ENCODE measurements at places on chromosomes 1 and 21.
A peak's percentile ranks its signal among the peaks of the same experiment; 100 is the strongest.

- no peak overlapping the region for H3K27ac ChIP-seq
- no peaks in the 10 kb centered on the region for H3K27me3 ChIP-seq
- no peaks in the 10 kb centered on the region for H3K36me3 ChIP-seq
Observed at GRCh38 chr1:228897901-228898300, 162.6 kb downstream of the RHOU start.

DNA sequence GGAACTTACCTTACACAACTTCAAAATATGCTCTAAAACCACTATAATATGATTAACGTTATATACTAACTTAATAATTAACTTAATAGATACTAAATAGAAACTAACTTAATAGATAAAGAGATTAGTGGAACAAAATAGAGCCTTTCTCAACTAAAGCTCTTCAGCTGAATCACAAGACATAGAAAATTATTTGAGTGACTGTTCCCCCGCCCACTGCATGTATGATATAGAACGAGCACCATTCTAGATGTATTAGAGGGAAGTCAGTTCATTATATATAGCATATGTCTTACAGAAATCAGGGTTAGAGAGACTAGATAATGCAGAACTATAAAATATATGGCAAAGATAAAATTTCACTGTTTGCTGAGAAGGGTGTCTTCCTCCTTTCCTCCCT, 16.3 kb downstream of the LYPLAL1 start:
- no peak overlapping the region for H3K4me3 ChIP-seq
- no peaks in the 10 kb centered on the region for H3K36me3 ChIP-seq
- H3K4me1 ChIP-seq: no peaks in the 10 kb centered on the region
- H3K27ac ChIP-seq: no peak overlapping the region
- H3K27me3 ChIP-seq: no peaks in the 10 kb centered on the region

DNA sequence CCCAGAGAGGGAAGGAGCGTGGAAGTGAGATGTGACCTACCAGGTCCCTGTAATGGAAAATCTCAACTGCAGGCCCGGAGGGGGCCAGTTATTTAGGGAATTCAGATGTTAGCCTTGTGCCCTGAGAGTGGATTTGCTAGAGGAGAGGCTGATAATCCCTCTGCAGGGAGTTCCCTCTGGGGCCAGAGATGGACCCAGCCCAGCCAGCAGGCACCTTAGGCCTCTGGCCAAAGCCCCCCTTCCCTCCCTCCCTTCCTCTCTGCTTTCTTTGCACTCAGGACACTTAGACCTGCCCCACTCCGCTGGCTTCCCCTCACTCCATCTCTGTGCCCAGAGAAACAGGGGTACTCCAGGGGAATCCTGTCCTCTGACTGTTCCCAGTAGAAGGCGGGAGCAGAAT, 1.5 kb upstream of the ATP1A2 start:
- H3K27ac ChIP-seq: no peak overlapping the region
- no peak overlapping the region for H3K4me3 ChIP-seq
- H3K27me3 ChIP-seq: no peaks in the 10 kb centered on the region
- peaks cover 10% of the 10 kb centered on the region for H3K4me1 ChIP-seq

DNA sequence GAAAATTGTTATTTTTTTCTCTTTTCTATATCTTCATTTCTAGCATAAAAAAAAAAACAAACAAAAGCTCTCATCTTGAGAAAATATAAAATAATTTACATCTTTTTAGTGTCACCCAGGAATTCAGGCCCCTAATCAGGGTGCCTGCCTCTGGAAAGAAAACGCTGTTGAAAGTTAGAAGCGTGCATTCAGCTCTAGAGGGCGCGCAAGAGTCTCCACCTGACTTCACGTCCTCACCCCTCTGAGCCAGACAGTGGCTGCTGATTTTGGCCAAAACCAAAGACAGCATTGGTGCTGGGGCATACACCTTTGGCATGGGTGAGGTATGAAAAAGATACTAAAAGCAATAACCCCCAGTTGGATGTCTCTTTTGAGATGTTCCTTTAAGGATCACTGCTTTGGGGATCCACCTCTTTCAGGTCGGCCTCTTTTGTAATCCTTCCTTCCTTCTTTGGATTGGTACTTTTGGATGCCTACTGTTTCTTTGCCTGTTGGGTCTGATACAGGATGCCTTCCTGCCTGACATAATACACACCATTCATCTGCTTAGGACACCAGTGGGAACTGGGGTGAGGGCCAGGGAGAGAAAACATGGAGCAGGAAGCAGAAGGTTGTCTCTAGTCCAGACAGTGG, 77.6 kb upstream of the CHRM3 start:
- DNase-seq: peak; percentile 43
- H3K27me3 ChIP-seq: no peaks in the 10 kb centered on the region
- H3K4me3 ChIP-seq: no peak overlapping the region

DNA sequence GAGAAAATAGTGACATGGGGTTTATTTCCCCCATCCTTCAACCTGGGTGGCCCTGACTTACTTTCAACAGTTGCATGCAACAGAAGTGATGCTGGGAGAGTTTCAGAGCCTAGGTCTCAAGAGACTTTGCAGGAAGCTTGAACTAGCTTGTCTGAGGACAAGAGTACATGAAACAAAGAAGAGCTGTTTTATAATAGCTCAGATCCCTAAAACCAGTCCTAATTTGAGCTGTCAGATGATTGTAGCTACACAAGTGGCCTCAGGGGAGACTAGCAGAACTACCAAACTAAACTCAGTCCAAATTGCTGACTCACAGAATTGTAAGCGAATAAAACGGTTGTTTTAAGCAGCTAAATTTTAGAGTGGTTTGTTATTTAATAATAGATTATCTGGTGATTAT, 17.1 kb downstream of the RC3H1 start:
- H3K36me3 ChIP-seq: no peaks in the 10 kb centered on the region
- no peak overlapping the region for H3K27ac ChIP-seq
- DNase-seq: no peak

DNA sequence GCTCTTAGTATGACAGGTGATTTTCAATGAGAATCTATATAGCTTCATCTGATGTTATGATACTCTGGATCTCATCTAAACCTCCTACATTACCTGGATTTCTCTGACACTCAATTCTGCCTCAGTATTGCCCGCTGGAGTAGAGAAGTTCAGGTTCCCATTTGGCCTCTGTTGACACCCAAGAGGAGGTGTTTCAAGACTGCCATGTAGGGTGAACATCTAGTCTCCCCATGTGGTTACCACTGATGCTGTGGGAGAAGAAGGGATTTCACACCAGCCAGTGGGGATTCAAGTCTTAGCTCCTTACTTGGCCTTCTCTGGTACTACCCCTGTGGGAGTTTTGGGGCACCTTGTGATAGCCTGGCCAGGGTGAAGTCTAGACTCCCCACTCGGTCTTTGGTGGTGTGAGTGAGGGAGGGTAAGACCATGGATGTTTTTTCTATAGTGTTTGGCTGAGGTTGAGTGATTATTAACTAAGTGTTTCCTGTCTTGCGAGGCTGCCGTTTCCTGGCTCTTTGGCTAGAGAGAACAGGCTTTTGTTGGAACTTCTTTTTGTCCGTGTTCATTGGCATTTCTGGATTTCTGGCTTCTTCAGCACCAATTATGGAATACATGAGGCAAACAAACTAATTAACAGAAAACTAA, 90.7 kb downstream of the RHOU start:
- H3K4me1 ChIP-seq: peaks cover 33% of the 10 kb centered on the region
- H3K36me3 ChIP-seq: no peaks in the 10 kb centered on the region
- H3K4me3 ChIP-seq: no peak overlapping the region
- H3K27ac ChIP-seq: no peak overlapping the region
- no peaks in the 10 kb centered on the region for H3K27me3 ChIP-seq

DNA sequence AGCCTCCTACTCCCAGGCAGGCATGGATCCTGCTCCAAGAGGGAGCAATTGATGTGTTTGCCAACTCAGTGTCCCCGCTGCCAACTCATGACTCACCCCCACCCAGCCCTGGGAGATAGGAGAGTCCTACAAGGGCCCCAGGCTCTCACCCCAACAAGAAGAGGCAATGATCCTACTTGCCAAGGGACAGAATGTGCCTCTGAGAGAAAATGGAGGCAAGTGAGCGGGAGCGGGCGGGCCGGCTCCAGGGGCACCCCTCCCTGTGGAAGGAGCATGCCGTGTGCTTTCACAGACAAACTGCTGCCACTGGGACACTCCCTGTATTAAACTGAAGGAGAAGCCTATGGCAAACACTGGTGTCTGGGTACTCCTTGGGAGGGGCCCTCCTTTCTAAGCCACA, 16.7 kb downstream of the PKP1 start:
- H3K27me3 ChIP-seq: no peaks in the 10 kb centered on the region
- no peak overlapping the region for H3K4me3 ChIP-seq
- no peak for DNase-seq
- H3K27ac ChIP-seq: no peak overlapping the region

DNA sequence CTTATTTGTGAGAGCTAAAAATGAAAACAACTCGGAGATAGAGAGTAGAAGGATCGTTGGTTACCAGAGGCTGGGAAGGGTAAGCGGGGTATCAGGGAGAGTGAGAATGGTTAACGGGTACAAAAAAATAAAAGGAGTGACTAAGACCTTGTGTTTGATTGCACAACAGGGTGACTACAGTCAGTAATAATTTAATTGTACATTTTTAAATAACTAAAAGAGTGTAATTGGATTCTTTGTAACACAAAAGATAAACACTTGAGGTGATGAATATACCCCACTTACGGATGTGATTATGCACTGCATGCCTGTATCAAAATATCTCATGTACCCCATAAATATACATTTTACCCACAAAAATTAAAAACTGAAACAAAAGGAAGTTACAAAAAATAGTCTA, 29.4 kb downstream of the FOXJ3 start:
- H3K27ac ChIP-seq: no peak overlapping the region
- no peaks in the 10 kb centered on the region for H3K4me1 ChIP-seq
- H3K27me3 ChIP-seq: no peaks in the 10 kb centered on the region

- DNase-seq: peak; percentile 40
- no peak overlapping the region for H3K4me3 ChIP-seq
- H3K27ac ChIP-seq: no peak overlapping the region
- no peaks in the 10 kb centered on the region for H3K36me3 ChIP-seq
- H3K27me3 ChIP-seq: no peaks in the 10 kb centered on the region
Observed at GRCh38 chr1:203593723-203594122, 32.9 kb upstream of the ATP2B4 start.

DNA sequence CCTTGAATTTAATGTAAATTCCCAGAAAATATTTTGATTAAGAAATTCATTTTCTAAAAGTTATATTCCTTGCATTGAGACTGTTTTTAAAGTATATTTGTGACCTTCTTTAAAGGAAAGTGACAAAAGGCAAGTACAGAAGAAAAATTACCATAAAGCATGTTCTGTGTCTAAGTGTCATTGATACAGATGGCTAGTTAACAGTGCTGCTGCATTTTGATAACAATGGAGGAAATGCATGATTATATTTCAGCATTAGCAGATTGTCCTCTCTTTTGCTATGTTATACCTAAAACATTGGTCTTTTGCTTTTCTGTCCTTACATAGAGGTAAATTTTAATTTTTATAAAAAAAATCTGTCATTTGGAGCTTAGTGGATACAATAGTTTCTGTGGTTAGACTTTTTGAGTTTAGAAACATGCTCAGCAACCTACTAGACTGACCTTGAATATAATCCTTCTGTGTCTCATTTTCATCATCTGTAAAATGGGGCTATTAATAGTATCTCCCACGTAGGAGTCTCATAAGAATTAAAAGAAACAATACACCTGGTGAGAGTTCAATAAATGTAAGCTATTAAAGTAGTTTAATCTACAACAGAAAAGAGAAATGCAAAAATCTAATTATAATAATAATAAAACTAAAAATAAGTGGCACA, 51.1 kb upstream of the RGS21 start:
- no peaks in the 10 kb centered on the region for H3K36me3 ChIP-seq
- no peaks in the 10 kb centered on the region for H3K27me3 ChIP-seq
- H3K4me1 ChIP-seq: no peaks in the 10 kb centered on the region
- no peak overlapping the region for H3K27ac ChIP-seq

DNA sequence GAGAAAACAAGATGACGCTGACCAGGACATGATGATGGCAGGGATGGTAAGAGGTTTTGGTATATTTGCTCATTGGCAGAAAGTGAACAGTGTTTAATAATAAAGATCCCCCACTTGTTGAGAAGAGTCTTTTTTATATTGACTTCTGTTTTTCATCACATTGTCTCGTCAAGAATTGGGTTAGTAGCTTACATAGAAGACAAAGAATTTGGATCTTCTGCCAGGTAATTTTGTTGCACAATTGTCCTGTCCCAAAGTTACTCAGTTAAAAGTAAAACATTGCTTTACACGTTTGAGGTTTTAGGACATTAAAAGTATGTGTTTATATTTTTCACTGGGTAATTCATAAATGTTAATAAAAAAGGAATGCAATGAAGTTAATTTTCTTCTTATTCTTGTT, 48.3 kb upstream of the LAMC2 start:
- peaks cover 2% of the 10 kb centered on the region for H3K36me3 ChIP-seq
- no peaks in the 10 kb centered on the region for H3K27me3 ChIP-seq
- no peak for DNase-seq
- H3K4me1 ChIP-seq: peaks cover 28% of the 10 kb centered on the region

DNA sequence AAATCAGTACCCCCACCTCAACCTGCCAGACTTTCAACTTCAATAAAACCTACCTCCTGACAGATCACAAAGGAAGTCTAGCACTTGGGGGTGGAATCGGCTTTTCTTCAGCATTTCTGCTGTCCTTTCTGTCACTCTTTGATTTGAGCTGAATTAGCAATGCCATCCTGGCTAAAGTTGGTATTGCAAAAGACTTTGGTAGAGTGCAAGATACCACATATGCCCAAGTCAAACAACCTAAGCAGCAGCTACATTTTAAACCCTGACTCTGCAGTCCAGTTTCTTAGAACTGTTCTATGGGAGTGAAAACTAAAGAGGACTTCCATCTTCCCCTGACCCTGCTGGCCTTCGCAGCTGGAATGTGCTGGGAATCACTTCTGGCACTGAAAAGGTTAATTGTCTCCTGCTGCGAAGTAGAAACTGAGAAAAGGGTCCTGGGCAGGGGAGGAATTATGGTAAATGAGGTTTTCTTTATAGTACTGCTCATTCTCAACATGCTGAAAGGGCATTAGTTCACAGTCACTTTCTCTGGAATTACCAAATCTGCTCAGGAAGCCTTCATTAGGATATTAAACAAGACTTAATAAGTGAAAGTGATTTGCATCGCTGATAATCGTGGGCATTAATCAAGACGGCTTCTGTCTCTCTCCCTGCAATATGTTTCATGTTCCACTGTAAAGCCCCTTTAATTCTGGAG, 126.2 kb upstream of the SMYD2 start:
- H3K36me3 ChIP-seq: no peaks in the 10 kb centered on the region
- H3K27me3 ChIP-seq: no peaks in the 10 kb centered on the region
- DNase-seq: no peak
- no peaks in the 10 kb centered on the region for H3K4me1 ChIP-seq
- no peak overlapping the region for H3K27ac ChIP-seq

DNA sequence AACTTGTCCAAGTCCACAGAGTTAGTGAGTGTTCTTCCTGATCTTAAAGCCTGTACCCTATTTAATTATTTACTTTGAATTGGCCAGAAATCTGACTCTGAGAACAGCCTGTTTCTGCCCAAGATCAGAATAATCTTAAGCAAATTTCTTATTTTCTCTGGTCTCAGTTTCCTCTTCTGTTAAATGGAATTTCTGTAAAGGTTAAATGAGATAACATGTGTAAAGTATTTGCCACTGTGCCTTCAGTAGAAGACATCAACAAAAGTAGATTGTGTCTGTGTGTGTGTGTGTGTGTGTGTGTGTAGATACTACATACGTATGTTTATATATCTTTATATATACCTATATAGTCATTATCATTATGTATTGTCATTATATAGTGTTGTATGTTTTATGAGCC, 124.2 kb upstream of the FGGY start:
- no peak for DNase-seq
- H3K27me3 ChIP-seq: no peaks in the 10 kb centered on the region
- H3K36me3 ChIP-seq: no peaks in the 10 kb centered on the region
- no peaks in the 10 kb centered on the region for H3K4me1 ChIP-seq
- H3K4me3 ChIP-seq: no peak overlapping the region

GRCh38 chr1:64493831-64494230, 23.9 kb downstream of the CACHD1 start:
- DNase-seq: no peak
- no peak overlapping the region for H3K4me3 ChIP-seq
- no peaks in the 10 kb centered on the region for H3K36me3 ChIP-seq
- no peaks in the 10 kb centered on the region for H3K27me3 ChIP-seq

Data from Caco-2 (cell line).